ENCODE measurements at places on chromosomes 3 and 15. TPM values are rescaled to one million over a fixed set of nuclear protein-coding genes. Genes with fewer than 3 reads are reported as not detected.

- H3K4me3 ChIP-seq, result no peak overlapping the region
- H3K27ac ChIP-seq, result no peak overlapping the region
- no peaks in the 10 kb centered on the region for H3K27me3 ChIP-seq
- DNase-seq, result peak; percentile 66
- peaks cover 3% of the 10 kb centered on the region for H3K4me1 ChIP-seq
- no peaks in the 10 kb centered on the region for H3K36me3 ChIP-seq
Observed at GRCh38 chr3:193732391-193732790, 139.4 kb downstream of the OPA1 start.

- H3K27me3 ChIP-seq, result no peaks in the 10 kb centered on the region
- H3K27ac ChIP-seq, result no peak overlapping the region
- no peak overlapping the region for H3K4me3 ChIP-seq
- DNase-seq, result peak; percentile 74
Observed at GRCh38 chr15:90482124-90483011, 47.4 kb upstream of the CRTC3 start.

- no peaks in the 10 kb centered on the region for H3K27me3 ChIP-seq
- no peak overlapping the region for H3K27ac ChIP-seq
Observed at GRCh38 chr3:82031596-82031995, 270.2 kb upstream of the GBE1 start.

The REC114 gene
- total RNA-seq, result not detected

The MESP1 gene
- total RNA-seq, result 1.3 TPM

The CILP gene
- 0.26 TPM for total RNA-seq
